Right ventricle myocardium inferior (tissue), 1 donor: ENCODE measurements at places on chromosomes 13 and 19.
A peak's percentile ranks its signal among the peaks of the same experiment; 100 is the strongest.

DNA sequence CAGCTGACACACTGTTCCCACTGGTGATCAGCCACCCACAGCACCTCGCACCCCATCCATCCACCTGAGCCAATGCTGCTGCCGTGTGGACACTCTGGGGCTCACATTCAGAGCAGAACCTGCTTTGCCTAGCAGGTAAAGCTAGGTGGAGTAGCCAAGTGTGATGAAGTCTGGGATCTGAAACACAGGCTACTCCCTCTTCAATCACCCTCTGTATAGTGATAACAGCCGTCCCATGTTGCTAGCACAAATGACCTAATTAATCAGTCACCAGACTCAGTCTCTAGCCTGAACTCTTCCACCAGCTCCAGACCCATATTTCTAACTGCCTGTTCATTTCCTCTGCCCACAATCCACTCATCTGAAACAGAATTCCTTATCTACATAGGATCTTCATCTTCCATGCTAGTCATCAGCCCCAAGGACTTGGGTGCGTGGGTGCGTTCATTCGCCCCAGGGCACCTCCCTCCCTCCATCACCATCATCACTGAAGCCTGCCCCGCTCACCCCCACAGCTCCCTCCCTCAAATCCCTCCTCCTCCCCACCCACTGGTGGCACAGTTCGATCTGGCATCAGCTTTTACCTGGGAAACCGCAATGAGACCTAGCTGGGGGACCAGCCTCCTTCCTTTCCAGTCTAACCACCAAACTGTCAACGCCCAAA lies 19.8 kb downstream of the STK24 start:
- no peak for DNase-seq

- no peak for DNase-seq
Observed at GRCh38 chr19:32241932-32242710, 103.3 kb upstream of the ZNF507 start.

- no peak for DNase-seq
Observed at GRCh38 chr19:49570138-49570856, 10.1 kb downstream of the NOSIP start.

GRCh38 chr19:39983695-39984300 lies 12.8 kb downstream of the PSMC4 start:
- DNase-seq: no peak

DNA sequence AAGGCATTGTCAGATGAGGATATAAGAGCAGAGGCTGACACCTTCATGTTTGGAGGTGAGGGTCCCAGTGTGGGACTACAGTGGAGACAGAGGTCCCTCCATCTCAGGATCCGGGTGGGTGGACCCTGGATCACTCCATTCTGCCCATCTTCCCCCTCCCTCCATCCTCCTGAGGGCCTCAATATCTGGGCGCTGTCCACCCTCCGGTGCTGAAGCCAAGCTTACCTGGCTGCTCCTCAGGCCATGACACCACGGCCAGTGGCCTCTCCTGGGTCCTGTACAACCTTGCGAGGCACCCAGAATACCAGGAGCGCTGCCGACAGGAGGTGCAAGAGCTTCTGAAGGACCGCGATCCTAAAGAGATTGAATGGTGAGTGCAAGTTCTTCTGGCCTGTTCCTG lies 11.9 kb downstream of the CYP4F12 start:
- DNase-seq: no peak

DNA sequence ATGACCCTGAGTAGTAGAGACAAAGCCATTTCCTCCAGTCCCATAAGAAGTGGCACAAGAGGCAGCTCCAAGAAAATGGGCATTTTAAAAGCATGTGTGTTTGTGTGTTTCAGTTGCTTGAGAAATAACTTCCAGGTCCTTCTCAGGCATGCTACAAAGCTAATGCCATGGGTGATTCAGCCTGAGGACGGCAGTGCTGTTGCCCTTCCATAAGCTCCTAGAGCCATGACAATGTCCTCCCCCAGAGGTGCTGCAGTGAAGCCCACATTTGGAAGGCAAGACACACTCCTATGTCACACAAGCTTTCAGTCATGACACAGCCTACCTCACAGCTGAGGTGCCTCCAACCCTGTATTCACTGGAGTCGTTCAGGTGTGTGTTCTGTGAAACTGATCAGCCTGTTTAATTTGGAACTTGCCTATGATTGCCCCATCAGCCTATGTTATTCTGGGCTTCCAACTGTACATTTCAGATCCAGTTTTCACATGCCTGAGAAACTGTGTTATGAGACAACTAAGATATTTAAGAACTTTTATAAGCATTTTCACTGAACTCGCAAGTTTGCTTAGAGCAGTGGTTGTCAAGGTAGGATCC lies 213.6 kb downstream of the FOXO1 start:
- DNase-seq: no peak

GRCh38 chr19:2488942-2489731 lies 13.2 kb downstream of the GADD45B start:
- DNase-seq: peak; percentile 82

GRCh38 chr13:77696879-77697216 lies 639 bp upstream of the SLAIN1 start:
- no peak for DNase-seq

DNA sequence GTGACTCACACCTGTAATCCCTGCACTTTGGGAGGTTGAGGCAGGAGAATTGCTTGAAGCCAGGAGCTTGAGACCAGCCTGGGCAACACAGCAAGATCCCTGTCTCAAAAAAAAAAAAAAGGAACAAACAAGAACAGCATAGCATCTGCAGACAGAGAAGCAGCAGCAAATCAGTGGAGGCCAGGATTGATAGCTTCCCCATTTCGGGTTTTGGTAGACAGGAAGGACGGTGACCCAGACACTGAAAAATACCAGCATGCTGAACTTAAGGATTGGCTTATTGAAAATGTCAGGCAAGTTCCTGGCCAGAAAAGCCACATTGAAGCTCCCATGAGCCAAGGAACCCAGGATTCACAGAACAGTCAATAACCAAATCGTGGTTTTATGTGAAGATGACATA lies 3.0 kb downstream of the ZNF490 start:
- no peak for DNase-seq

GRCh38 chr13:99525967-99526366 lies 24.7 kb downstream of the TM9SF2 start:
- DNase-seq: no peak
